Kidney glomerular epithelial cell (primary cell): ENCODE measurements at places on chromosomes 1 and 21.
A peak's percentile ranks its signal among the peaks of the same experiment; 100 is the strongest.

- DNase-seq = no peak
Measured at GRCh38 chr1:168696125-168696760, 32.8 kb downstream of the DPT start.

DNA sequence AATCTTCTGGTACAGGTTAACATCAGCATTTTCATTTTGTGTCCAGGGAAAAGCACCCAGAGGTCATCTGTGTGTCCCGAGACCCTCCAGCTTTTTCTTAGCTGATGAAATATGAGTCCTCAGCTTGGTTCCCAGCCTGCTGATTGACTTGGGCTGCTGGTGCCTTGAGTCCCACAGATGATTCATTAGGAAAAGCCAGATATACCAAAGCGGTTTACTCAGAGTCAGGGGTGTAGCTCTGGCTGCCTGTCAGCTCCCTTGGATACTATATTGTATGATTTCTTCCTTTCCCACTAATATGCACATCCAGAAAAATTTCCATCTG is 43.7 kb upstream of the MAB21L3 start:
- DNase-seq = no peak

- DNase-seq = no peak
Measured at GRCh38 chr1:159756397-159756796, 24.4 kb upstream of the DUSP23 start.

DNA sequence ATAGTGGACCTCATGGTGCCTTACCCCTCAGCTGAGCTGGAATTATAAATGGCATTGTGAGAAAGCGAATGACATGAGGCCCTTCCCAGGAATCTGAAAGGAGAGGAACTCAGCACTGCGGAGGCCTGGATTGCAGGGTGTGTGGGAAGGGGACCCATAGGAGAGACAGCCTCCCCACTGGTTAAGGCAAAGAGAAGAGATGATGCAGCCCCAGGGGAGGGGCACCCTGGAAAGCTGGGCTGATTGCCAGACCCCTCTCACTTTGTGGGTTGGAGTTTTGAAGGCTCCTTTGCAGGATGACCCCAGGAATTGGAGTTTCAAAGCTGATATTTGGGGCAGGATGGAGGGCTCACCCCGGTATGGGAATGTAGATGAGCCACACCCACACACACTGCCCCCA is 2.0 kb downstream of the NPPB start:
- no peak for DNase-seq

GRCh38 chr1:208242146-208242545 is 2.0 kb downstream of the PLXNA2 start:
- no peak for DNase-seq

GRCh38 chr1:64111787-64112186 is 91.6 kb upstream of the UBE2U start:
- no peak for DNase-seq

DNA sequence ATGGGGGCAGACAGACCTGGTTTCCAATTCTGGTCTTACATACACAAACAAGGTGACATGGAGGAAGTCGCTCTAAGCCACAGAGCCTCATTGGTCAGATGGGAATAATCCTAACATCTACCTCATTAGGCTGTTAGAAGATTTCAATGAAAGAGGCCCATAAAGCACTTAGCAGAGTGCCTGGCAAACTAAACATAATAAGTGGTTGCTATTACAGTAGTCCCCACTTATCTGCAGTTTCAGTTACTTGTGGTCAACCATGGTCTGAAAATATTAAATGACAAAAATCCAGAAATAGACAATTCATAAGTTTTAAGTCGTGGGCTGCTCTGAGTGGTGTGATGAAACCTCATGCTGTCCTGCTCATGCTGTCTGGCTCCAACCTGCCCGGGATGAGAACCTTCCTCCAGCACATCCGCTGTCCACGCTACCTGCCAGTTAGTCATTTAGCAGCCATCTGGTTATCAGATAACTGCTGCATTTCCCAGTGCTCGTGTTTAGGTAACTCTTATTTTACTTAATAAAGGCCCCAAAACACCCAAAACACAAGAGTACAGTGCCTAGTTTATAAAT is 112.3 kb downstream of the DDX20 start:
- no peak for DNase-seq

GRCh38 chr1:231192620-231193163 is 30.8 kb downstream of the TRIM67 start:
- DNase-seq = peak; percentile 54

DNA sequence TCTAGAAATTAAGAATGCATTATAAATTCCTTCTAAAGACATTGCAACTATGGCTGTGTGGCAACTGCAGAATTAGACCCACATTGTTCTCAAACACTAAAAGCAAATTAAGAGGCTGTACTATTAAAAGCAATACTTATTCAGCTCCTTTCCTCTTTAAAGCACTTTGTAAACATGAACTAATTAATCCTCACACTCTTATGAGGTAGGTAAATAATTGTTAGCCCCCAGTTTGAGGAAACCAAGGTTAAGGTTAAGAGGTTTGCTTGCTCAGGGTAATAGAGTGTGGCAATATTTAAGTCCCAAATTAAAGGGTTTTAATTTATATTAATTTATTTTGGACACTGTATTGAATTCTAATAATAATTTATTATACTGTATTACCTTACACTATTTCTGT is 553.8 kb downstream of the LRRIQ3 start:
- DNase-seq = no peak

- no peak for DNase-seq
Measured at GRCh38 chr1:58293388-58293787, 253.1 kb downstream of the OMA1 start.

DNA sequence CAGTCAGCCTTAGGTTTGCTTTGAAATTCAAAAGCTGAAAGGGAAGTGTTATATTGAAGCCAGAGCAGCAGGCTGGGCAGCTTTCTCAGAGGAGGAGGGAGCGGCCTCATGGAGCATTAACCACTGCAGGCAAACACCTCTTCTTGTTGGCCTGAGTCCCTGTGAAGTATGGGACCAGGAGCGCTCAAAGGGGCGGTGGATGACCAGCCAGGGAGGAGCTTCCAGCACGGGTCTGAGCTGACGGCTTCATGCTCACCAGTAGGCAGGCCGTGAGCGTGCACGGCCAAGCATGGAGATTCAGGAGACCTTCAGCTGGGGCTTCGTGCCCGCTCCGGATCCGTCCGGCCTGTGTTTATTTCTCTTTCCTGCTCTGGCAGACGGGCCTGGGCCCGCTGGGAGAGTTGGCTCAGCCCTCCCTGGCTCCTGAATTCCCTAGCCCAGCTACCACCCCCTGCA is 245.2 kb downstream of the TRABD2B start:
- no peak for DNase-seq

GRCh38 chr21:16476056-16476825 is 746.5 kb downstream of the USP25 start:
- no peak for DNase-seq

DNA sequence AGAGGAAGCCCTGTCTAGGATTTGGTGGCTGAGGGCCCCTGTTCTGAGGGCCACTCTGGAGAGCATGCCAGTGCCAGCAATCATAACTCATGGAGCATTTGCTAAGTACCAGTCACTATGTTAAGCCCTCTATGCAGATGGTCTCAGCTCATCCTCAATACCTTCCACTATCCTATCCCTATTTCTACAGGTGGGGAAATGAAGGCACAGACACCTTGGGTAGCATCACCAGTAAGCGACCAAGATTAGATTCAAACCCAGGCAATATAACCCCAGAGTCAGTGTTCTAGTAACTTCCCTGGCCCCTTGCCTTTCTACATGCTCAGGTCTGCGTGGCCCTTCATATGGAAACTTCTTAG is 7.9 kb upstream of the NBPF1 start:
- no peak for DNase-seq

- no peak for DNase-seq
Measured at GRCh38 chr1:64928325-64928724, 38.0 kb downstream of the JAK1 start.

- no peak for DNase-seq
Measured at GRCh38 chr21:36964398-36964797, 2.1 kb downstream of the HLCS start.

GRCh38 chr1:159786966-159787365 is 6.2 kb downstream of the DUSP23 start:
- DNase-seq = no peak

GRCh38 chr1:45272913-45273371 is 53.8 kb upstream of the HPDL start:
- no peak for DNase-seq

DNA sequence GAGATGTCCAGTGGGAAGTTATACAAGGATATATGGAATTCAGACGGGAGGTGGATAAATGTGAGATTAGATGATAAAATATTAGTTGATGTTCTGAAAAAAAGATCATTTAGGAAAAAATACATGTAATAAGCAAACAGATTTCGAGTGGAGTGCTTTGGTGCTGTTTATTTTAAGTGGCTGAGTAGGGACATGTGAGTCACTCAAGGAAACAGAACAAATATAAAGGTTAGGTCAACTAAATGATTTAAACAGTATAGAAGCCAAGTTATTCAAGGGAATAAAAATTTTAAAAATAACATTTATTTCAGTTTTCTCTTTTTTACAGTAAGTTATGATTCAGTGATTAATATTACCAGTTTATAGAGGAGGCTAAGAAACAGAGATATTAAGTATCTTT is 1046.7 kb upstream of the B3GALT2 start:
- no peak for DNase-seq

DNA sequence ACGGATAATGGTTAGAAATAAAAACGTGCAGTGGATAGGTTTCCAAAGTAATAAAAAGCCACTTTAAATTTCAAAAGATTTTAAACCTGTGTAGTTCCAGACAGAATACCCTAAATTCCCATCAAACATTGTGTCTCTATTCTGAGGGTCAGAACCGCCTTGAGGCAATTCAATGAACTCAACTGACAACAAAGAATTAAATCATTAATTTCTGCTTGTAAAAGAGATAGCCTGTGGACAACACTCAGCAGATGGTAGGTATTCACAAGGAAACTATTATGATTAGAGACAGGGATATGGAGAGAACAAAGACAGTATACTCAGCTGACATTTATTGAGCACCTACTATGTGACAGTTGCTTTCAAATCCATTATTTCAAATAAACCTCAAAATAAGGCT is 35.1 kb upstream of the JUN start:
- DNase-seq = no peak

DNA sequence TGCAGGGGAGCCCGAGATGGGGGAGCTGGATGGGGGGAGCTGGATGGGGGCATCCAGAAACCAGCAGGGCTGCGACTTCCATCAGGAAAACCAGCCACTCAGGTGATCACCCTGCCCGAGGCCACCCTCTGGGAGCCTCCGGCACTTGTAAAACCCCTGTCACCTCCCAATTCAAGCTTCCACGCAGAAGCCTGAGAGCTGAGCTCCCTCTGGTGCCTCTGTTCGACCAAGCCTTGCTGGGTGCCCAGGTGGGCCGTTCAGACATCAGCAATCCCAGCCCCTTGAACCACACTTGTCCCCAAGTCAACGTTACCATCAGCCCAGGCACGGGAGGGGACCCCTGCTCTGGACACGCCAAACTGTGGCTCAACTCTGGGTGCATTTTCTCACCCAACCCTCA is 59.6 kb downstream of the MEGF6 start:
- no peak for DNase-seq

DNA sequence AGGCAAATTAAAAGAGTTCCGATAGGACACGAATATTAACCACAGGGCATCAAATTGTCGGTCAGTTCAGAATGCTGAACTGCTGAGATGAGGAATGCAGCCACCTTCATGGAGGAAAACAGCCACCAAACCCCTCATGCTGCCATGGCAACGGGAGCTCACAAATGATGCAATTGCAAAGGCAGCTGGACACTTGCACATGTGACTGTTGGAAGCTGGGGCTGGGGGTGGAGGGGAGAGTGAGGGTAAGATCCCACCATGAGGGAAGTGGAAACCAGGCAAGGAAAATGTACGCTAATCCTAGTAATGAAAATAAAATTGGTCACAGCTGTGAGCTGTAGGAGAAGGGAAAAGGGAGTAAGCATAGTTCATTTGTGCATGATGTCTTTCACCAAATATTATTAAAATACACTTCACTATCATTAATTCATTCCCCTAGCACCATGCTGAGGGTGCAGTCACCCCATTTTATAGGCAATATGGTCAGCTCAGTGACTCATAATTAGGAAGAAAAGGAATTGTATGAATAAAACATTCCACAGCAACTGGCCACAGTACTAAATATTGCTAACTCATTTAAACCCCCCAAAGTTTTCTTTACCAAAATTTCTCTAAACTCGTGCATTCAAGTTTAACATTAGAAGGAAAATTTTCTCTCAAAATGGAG is 15.3 kb downstream of the BECN2 start:
- peak; percentile 18 for DNase-seq

GRCh38 chr1:62621907-62622306 is 24.6 kb downstream of the ANGPTL3 start:
- peak; percentile 43 for DNase-seq

DNA sequence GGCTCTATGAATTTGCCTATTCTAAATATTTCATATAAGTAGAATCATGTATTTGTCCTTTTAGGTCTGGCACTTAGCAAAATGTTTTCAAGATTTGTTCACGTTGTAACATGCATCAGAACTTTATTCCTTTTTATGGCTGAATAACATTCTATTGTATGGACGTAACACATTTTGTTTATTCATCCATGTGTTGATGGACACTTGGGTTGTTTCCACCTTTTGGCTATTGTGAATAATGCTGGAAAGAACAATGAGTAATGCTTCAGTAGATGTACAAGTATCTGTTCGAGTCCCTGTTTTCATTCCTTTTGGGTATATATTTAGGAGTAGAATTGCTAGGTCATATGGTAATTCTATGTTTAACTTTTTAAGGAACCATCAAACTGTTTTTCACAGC is 24.7 kb downstream of the SLC35A3 start:
- DNase-seq = no peak

- no peak for DNase-seq
Measured at GRCh38 chr1:211635597-211636205, 39.7 kb downstream of the NEK2 start.

GRCh38 chr1:180988253-180988752 is 34.4 kb downstream of the STX6 start:
- peak; percentile 40 for DNase-seq

GRCh38 chr1:109620401-109620791 is 759 bp downstream of the AMPD2 start:
- peak; percentile 59 for DNase-seq

DNA sequence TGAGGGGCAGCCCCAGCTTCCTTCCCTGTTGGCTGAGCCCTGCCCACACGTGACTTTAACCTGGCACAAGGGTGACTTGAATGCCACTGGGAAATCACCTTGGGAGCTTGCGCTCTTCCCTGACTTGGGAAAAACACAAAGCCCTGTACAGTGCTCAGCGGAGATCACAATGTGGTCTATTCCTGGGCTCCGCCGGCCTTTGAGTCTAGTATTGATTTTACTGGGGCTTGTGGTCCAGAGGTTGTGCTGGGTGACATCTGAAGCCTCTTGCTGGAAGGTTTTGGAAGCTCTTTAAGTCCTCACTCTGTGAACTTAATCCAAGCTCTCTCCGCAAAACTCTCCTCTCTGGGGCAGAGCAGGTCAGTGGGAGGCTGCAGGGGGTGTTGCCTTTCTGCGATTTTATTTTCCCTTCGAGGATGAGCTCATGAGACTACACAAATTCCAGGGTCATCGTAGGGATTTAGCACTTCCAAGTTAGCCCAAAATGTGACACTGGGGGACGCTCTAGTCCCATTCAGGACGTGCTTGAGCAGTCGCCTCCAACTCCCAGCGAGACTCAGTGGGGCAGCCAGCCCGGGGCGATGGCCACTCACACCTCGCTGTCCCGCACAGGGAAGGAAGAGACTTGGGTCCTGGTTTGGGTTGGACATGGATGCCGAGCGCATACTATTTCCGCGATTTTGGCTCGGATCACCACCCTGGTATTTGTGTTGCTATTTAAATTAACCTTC is 291.9 kb upstream of the AJAP1 start:
- no peak for DNase-seq

GRCh38 chr1:64948905-64949833 is 17.2 kb downstream of the JAK1 start:
- DNase-seq = no peak
